Activated T-cell treated with anti-CD3 and anti-CD28 coated beads, Interleukin-2, amount 50 U/mL, for 72 hours (primary cell): ENCODE measurements at places on chromosomes 7 and 10. TPM values are rescaled to one million over a fixed set of nuclear protein-coding genes. Genes with fewer than 3 reads are reported as not detected.
A peak's percentile ranks its signal among the peaks of the same experiment; 100 is the strongest.

DNA sequence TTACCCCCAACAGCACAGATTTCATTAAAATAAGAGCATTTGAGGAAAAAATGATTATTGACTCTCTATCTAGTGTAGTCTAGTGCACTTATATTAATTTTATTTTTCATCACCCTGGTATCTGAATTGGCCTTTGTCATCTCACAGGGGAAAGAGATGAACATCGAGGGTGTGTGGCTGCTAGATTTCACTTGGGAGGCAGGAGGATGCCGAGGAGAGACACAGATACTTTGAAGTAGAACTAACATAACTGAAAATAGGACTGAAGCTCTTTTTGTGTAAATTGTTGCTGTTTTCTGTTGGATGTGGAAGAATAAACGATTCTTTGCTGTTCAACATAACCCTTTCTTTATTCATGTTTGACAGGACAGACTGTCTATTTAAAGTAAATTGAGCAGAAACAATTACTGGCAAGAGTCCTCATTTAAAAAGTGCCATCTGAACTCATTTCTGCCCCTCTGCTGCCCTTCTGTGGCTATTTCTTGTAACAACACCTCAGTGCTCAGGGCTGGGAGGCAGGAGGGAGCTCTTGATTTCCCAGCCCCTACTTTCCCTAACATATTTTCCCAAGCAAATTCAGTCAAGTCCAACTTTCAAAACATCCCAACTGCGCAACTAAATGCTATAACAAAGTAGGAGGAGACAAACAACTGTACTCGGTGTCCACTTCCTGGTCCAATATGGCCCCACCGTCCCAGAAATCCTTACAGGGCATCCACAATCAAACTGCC, 15.6 kb downstream of the LYZL1 start:
- no peak overlapping the region for H3K27ac ChIP-seq
- peaks cover 22% of the 10 kb centered on the region for H3K27me3 ChIP-seq
- no peaks in the 10 kb centered on the region for H3K4me1 ChIP-seq

DNA sequence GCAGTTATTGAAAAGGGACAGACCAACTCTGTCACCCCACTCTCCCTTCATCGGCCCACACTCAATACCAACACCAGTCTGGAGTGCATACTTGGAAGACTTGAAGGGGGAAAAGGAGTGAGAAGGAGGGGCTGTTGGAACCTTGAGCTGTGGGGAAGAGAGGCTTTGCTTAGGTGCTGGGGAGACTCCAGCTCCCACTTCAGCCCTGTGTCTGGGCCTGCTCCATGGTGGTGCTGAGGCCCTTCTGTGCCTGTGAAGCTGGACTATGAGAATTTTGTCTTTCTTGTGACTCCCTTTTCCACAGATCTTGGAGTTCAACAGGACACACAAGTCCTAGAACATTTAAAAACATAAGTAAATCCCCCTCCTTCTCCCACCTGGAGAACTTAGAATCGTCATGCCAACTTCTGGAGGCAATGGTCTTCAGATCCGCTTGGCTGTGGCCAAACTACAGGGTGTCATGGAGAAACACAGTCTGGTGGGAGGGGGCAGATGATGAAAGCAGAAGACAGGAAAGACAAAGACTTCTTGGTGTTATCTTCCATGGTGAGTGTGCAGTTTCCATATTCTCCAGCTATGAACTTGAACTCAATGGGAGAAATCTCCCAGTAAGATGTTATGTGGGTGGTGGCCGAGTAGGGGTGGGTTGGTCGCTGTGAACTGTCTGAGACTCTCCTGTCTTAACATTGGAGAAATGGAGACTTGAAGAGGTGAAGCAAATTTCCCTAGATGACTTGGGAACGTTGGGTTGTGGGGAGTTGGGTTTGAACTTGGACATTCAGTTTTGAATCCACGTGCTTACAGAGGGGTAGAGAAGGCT, 18.4 kb upstream of the GIMAP8 start:
- no peak overlapping the region for H3K27ac ChIP-seq
- H3K36me3 ChIP-seq, result no peaks in the 10 kb centered on the region
- DNase-seq, result no peak
- H3K4me1 ChIP-seq, result peaks cover 63% of the 10 kb centered on the region

DNA sequence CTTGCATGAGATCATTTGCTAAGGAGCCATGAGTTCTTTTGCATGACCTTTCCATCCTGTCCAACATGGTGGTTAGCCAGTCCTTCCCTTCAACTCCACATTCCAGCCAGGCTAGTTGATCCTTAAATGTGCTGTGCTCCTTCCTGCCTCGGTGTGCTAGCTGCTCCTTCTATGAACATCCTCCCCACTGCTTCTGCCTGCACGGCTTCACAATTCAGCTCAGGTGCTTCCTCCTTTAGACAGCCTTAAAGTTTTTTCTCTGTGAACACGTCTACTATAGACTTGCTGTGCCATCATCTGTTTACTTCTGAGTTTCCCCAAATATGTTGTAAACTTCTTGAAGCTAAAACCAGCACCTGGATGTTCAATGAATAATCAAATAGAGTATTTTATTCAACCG, 95.5 kb downstream of the OTUD1 start:
- H3K27me3 ChIP-seq, result no peaks in the 10 kb centered on the region
- H3K4me1 ChIP-seq, result peaks cover 80% of the 10 kb centered on the region
- H3K27ac ChIP-seq, result no peak overlapping the region
- H3K4me3 ChIP-seq, result peak overlapping the region; percentile 43
- DNase-seq, result no peak

- no peak for DNase-seq
- no peaks in the 10 kb centered on the region for H3K4me1 ChIP-seq
- no peak overlapping the region for H3K27ac ChIP-seq
- H3K36me3 ChIP-seq, result peaks cover 1% of the 10 kb centered on the region
Observed at GRCh38 chr10:49058463-49059255, 56.7 kb downstream of the VSTM4 start.

DNA sequence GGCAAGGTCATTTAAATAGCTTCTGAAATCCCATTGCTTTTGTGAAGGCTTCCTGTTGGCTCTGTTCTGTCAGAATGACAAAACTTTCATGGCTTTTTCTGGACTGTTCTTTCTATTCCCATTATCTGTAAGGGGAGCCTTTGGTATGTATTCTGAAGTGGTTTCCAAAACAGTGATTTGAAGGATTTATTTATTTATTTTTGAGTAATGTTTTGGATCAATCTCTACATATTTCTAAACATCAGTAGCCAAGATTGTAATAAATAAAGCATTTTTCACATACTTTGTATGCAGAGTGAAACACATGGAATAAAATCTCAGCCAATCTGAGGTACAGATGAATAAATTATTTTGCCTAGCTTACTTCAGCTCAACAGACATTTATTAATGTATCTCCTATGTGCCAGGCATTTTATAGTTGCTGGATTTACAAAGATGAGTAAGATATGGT, 121.1 kb downstream of the BBS9 start:
- H3K36me3 ChIP-seq, result peaks cover 7% of the 10 kb centered on the region
- H3K27ac ChIP-seq, result no peak overlapping the region
- H3K27me3 ChIP-seq, result no peaks in the 10 kb centered on the region
- H3K4me1 ChIP-seq, result no peaks in the 10 kb centered on the region
- H3K4me3 ChIP-seq, result no peak overlapping the region
- DNase-seq, result no peak

DNA sequence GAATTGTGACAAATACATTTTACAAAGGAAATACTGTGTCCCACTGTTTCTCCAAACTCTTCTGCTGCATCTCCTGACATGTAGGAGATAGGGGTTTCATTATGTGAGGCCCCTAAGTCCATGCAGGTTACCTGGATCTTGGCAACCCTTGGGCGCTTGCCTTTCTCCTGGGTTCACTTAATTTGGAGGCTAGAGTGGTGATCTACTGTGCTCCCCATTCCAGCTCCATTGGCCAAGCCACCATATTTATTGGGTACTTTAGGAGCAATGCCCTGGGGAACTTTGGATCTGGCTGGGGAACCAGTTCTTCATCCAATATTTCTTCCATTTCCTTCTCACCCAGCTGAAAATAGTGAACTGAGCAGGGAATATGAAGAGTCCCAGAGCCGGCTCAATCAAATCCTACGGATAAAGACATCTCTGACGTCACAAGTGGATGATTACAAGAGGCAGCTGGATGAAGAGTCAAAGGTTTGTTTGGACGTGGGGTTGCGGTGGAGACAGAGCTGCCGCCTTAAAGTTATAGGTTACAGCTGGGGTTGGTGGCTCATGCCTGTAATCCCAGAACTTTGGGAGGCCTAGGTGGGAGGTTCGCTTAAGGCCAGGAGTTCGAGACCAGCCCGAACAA, 18.5 kb downstream of the MYH16 start:
- no peak overlapping the region for H3K4me3 ChIP-seq
- no peaks in the 10 kb centered on the region for H3K27me3 ChIP-seq
- no peak for DNase-seq
- H3K4me1 ChIP-seq, result no peaks in the 10 kb centered on the region
- H3K36me3 ChIP-seq, result no peaks in the 10 kb centered on the region
- H3K27ac ChIP-seq, result no peak overlapping the region

DNA sequence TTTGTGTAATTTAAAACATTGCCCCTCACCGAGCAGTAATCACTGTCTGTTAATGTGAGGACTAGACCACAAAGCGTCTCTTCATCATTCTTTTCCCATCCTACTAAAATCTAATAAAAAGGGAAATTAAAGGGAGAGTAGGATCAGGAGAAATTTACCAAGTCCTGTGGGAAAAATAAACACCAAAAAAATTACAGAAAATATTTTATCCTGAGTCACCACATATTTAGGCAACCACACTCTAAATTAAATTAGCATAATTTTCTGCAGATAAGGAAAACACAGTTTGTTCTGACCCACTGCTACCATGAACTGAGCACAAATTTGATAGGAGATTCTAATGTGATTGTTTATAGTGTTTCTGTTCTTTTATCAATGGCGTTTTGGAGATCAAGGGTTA, 49.3 kb downstream of the CCDC6 start:
- H3K27me3 ChIP-seq, result no peaks in the 10 kb centered on the region
- no peak overlapping the region for H3K4me3 ChIP-seq
- H3K4me1 ChIP-seq, result peaks cover 42% of the 10 kb centered on the region
- H3K27ac ChIP-seq, result no peak overlapping the region

- H3K27ac ChIP-seq, result no peak overlapping the region
- H3K27me3 ChIP-seq, result peaks cover 7% of the 10 kb centered on the region
- no peaks in the 10 kb centered on the region for H3K4me1 ChIP-seq
- no peak for DNase-seq
- no peaks in the 10 kb centered on the region for H3K36me3 ChIP-seq
Observed at GRCh38 chr7:69764147-69764546, 165.9 kb downstream of the AUTS2 start.

- no peaks in the 10 kb centered on the region for H3K36me3 ChIP-seq
- no peak overlapping the region for H3K27ac ChIP-seq
- DNase-seq, result peak; percentile 8
- no peaks in the 10 kb centered on the region for H3K27me3 ChIP-seq
- peaks cover 33% of the 10 kb centered on the region for H3K4me1 ChIP-seq
Observed at GRCh38 chr7:47482013-47482875, 99.7 kb downstream of the TNS3 start.

- H3K27me3 ChIP-seq, result no peaks in the 10 kb centered on the region
- DNase-seq, result no peak
- H3K27ac ChIP-seq, result no peak overlapping the region
Observed at GRCh38 chr7:148028165-148028564, 562.4 kb upstream of the C7orf33 start.

- H3K27me3 ChIP-seq, result no peaks in the 10 kb centered on the region
- no peaks in the 10 kb centered on the region for H3K36me3 ChIP-seq
- H3K4me1 ChIP-seq, result no peaks in the 10 kb centered on the region
- DNase-seq, result no peak
Observed at GRCh38 chr10:22420787-22421517, 75.7 kb downstream of the SPAG6 start.

GRCh38 chr7:70621954-70622600, 509.9 kb upstream of the GALNT17 start:
- H3K4me1 ChIP-seq, result no peaks in the 10 kb centered on the region
- H3K27me3 ChIP-seq, result no peaks in the 10 kb centered on the region
- H3K27ac ChIP-seq, result no peak overlapping the region
- no peaks in the 10 kb centered on the region for H3K36me3 ChIP-seq

GRCh38 chr10:33337326-33337957, 3.0 kb upstream of the NRP1 start:
- DNase-seq, result no peak
- no peaks in the 10 kb centered on the region for H3K36me3 ChIP-seq
- H3K27me3 ChIP-seq, result peaks cover 56% of the 10 kb centered on the region
- no peak overlapping the region for H3K27ac ChIP-seq
- H3K4me3 ChIP-seq, result peak overlapping the region; percentile 71

- no peaks in the 10 kb centered on the region for H3K27me3 ChIP-seq
- no peaks in the 10 kb centered on the region for H3K4me1 ChIP-seq
- no peak for DNase-seq
Observed at GRCh38 chr7:48446721-48447120, 275.5 kb downstream of the ABCA13 start.

DNA sequence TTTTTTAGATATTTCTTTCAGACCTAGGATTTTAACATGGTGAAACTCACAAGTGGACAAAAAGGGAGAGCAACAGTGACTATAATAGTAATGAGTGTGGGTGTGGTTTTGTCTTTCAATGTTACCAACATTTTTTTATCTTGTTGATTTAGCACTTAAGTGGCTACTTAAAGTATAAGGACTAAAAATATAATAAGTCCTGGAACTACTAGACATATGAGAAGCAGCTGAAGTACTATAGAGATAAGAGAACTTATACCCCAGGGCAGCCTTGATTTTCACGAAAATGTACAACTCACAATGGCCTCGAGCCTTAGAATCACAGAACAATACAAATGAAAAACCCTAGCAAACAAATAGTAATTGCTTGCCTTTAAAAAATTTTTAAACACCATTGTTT, 1151.8 kb downstream of the TYW1 start:
- no peaks in the 10 kb centered on the region for H3K36me3 ChIP-seq
- no peak overlapping the region for H3K27ac ChIP-seq
- no peaks in the 10 kb centered on the region for H3K4me1 ChIP-seq

DNA sequence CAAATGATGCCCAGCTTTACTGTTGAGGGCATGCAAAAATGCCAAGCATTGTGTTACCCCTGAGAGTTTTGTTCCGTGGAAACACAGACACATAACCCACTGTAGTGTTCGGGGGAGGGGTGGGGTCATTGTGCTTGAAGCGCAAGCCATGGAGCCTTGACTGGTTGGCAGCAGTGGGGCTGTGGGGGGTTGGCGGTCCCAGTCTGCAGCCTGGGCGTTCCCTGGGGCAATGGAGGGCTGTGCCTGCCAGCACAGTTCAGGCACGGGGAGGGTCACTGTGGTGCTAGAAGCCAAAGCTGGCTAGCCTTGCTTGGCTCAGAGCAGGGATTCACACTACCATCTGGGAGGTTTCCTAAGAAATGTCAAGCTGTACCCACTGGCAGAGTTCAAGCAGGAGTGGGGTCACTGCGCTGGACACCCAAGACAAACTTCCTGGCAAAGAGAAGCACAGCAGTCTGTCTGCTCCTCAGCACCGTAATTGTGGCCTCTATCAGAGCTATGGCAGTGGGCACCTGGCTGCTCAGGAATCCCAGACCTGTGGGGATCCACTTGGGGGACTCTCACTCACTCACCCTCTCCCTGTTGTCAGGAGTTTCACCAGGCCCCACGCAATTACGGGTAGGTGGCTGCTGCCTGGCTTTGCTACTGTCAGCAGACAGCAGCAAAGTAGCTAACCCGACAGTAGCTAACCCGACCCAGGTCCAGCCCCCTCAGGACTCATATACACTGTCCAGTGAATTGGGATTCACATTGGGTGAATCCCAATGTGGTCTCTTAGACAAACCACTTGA, 292.4 kb downstream of the ZWINT start:
- H3K36me3 ChIP-seq, result no peaks in the 10 kb centered on the region
- H3K27ac ChIP-seq, result no peak overlapping the region
- no peak for DNase-seq
- no peaks in the 10 kb centered on the region for H3K4me1 ChIP-seq
- H3K4me3 ChIP-seq, result no peak overlapping the region
- no peaks in the 10 kb centered on the region for H3K27me3 ChIP-seq

CYP3A5 gene
- not detected for total RNA-seq

DDC gene
- not detected for total RNA-seq

ANKRD30A gene
- total RNA-seq, result not detected

RBM28 gene
- 38.9 TPM for total RNA-seq

PIK3CG gene
- total RNA-seq, result 10.2 TPM

HOXA7 gene
- total RNA-seq, result not detected

DENND2A gene
- total RNA-seq, result not detected

RABGEF1 gene
- total RNA-seq, result 22.8 TPM

PITX3 gene
- total RNA-seq, result 0.24 TPM
